Liver (tissue), 10 donors: ENCODE measurements at places on chromosomes 4 and X. TPM values are rescaled to one million over a fixed set of nuclear protein-coding genes. Genes with fewer than 3 reads are reported as not detected.

The IL15 gene
- 2.0 TPM for polyA plus RNA-seq

The GAGE1 gene
- polyA plus RNA-seq, result not detected

The CENPVL2 gene
- not detected for polyA plus RNA-seq

The HSD17B13 gene
- 61.7 TPM for polyA plus RNA-seq

The PLP1 gene
- polyA plus RNA-seq, result 0.24 TPM

The TIGD4 gene
- 0.02 TPM for polyA plus RNA-seq

The XAGE2 gene
- not detected for polyA plus RNA-seq

The TSPAN5 gene
- 0.43 TPM for polyA plus RNA-seq

The ACE2 gene
- polyA plus RNA-seq, result 0.33 TPM

The TAPT1 gene
- polyA plus RNA-seq, result 14.8 TPM

The CSAG1 gene
- polyA plus RNA-seq, result not detected

The IGFBP7 gene
- 215 TPM for polyA plus RNA-seq

The C4orf54 gene
- not detected for polyA plus RNA-seq

The NPY1R gene
- 6.2 TPM for polyA plus RNA-seq

The RGN gene
- 144 TPM for polyA plus RNA-seq

The STAG2 gene
- polyA plus RNA-seq, result 15.3 TPM

The CXCL9 gene
- 0.22 TPM for polyA plus RNA-seq

The FAM47E gene
- 0.85 TPM for polyA plus RNA-seq

The TEX11 gene
- 0.03 TPM for polyA plus RNA-seq

The PRICKLE3 gene
- 3.3 TPM for polyA plus RNA-seq
